ENCODE measurements at places on chromosomes 6 and 20.
A peak's percentile ranks its signal among the peaks of the same experiment; 100 is the strongest.

DNA sequence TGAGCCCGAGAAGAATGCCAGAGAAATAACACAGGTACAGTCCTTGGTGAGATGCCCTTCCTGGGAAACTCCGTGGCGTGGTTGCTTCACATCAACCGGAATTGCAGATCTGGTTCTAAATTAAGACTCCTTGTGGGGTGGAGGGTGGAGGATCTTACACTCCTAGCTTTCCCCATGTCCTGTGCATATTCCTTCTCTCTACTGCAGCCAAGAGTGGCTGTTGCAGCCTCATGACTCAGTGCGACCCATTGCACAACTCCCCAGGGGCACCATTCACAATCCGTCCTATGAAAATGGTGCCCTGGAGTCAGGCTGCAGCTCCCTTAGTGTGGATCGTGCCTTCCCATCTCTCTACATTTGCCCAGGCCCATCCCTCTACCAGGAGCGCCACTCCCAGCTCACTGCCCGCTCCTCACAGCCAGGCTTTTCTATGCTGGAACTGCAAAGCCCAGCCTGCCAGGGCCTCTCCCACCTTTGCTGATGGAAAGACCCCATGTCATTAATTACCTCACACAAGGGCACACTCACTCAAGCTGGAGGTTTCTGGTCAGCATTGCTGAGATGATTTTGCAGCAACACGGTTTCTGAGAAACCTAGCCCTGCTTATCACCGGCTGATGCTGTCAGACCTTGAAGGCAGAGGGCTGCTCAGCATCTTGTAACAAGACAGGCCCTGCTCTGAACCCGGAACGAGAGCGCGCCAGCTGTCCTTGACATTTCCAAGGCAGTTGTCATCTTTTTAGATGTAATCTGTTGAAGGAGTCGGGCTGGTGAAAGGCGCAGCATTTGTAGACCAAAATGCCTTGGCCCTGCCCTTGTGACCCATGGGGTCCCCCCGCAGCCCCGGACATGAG is 39.7 kb downstream of the SIRPA start:
- peak; percentile 87 for DNase-seq

GRCh38 chr6:23630726-23631635 is 495.0 kb upstream of the NRSN1 start:
- DNase-seq = no peak

GRCh38 chr6:106540432-106540831 is 88.9 kb downstream of the RTN4IP1 start:
- DNase-seq = no peak

GRCh38 chr20:8722277-8722928 is 346.5 kb upstream of the PLCB4 start:
- no peak for DNase-seq

DNA sequence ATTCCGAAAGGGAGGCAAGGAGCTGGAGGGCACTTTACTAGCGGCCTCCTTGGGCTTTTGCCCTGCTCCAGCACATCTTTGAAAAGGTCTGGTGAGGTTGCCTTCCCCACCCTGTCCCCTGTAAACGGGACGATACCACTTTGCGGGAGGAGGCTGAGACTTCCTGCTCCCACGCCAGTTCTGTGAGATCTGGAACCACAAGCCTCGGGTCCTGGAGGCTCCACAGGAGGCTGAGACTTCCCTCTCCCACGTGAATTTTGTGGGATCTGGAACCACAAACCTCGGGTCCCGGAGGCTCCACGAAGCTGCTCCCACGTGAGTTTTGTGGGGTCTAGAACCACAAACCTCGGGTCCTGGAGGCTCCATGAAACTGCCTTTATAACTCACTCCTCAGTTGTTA is 209.3 kb downstream of the DLL1 start:
- no peak for DNase-seq

DNA sequence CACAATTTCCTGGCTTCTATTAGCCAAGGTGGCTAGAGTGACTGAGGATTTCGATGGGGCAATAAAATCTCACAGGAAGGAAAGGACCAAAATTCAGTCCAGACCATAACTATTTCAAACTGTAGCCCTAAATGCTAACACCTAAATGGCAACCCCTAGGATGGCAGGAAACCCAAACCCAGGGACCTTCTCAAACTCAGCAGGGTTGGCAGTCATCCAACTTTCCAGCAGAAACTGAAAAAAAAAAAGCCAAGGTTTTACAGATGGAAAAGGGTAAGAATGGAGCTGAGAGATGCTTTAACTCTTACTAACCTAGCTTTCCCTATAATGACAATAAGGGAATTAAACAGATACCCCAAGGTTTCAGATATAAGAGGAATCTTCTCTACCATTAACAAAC is 10.5 kb downstream of the IBTK start:
- no peak for DNase-seq

DNA sequence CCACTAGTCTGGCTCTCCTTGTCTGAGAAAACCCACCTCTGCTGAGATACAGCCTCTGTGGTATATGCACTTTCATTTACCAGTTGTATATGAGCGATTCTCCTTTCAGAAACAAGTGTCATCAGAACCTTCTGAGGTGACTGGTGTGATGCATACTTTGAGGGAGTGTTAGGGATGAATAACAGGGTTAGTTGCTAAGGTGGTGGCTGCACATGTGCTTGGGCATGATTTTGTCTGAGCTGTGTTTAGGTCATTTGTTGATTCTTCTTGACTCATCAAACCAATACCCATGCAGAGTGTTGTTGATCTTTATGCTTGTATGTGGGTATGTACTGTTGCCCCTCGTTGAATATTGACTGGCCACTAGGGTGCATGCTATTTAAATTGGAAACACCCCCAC is 25.7 kb downstream of the DTD1 start:
- DNase-seq = peak; percentile 3

- no peak for DNase-seq
Measured at GRCh38 chr6:2990932-2991506, 8.7 kb upstream of the NQO2 start.

- no peak for DNase-seq
Measured at GRCh38 chr20:5400164-5400762, 83.5 kb upstream of the PROKR2 start.

- no peak for DNase-seq
Measured at GRCh38 chr20:60904730-60905129, 347.3 kb upstream of the CDH4 start.

GRCh38 chr6:154249499-154250298 is 106.9 kb downstream of the IPCEF1 start:
- no peak for DNase-seq

GRCh38 chr6:168948002-168948401 is 305.6 kb downstream of the THBS2 start:
- DNase-seq = peak; percentile 9

DNA sequence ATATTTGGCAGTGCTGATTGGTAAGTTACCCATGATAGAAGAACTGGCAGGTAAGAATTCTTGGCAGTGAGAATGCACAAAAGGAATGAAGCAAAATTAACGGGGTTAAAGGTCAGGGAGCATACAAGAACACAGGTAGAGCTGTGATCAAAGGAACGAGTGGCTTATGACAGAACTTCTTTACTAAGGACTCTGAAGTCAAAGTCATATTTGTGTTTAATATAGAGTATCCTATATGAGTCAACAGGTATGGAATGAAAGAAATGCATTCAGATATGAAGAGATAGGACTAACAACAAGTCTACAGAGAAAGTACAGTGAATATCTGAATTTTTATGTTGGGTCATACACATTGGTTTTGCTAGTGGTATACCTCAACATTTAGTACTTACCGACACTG is 209.0 kb upstream of the CITED2 start:
- no peak for DNase-seq

GRCh38 chr6:43927532-43928210 is 157.7 kb downstream of the VEGFA start:
- DNase-seq = no peak

- no peak for DNase-seq
Measured at GRCh38 chr6:128491610-128492206, 28.7 kb downstream of the PTPRK start.

DNA sequence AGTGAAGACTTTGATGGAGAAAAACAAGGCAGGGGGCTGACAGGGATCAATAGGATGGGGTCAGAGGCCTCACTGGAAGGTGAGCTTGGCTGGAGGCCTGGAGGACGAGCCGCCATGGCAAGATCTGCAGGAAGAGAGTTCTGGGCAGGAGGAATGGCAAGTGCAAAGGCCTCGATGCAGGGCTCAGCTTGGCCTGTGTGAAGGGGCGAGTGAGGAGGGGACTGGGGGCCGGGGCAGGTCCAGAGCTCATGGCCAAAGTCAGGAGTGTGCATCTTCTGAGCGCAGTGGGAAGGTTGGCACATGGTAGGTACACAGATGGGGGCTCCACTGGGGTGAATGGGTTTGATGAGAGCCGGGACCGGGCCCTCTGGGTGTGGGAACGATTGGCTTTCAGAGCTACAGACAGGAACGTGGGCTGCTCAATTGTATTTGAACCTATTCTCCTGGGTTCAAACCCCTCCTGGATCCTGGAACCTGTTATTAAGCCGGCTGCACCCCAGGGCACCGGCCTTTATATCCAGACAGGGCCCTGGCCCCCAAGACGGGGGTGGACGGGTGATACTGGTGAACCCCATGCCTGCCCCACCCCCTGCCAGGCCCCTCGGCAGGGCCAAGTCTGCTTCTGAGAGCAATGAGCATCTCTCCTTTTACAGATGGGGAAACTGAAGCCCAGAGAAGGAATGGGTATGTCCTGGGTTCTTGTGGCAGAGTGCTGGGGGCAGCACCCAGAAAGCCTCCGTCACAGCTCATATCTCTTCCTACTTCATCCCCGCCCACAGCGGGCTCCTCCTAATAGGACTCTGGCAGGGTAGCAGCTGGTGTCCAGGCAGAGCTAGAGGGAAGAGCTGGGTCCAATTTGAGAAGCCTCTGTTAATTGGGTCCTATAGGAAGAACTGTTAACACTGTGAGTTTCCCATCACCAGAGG is 106.1 kb downstream of the CEBPB start:
- DNase-seq = no peak

- peak; percentile 64 for DNase-seq
Measured at GRCh38 chr20:51972056-51972455, 169.7 kb upstream of the SALL4 start.

GRCh38 chr6:113860181-113860955 is 3.2 kb downstream of the MARCKS start:
- peak; percentile 41 for DNase-seq

DNA sequence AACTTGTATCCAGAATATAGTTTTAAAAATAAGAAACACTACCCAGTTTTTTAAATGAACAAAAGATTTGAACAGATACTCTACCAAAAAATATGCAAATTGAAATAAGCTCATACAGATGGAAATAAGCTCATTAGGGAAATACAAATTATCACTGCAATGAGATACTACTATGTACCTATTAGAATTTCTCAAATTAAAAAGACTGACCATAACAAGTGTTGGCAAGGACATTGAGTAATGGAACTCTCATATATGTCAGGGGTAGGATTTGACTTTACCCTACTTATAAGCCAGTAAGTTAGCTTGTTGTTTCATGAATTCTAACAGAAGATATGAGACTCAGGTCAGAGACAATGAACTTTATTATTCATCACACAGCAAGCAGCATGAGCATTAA is 9.6 kb upstream of the ASIP start:
- no peak for DNase-seq

GRCh38 chr6:158816803-158817727 is 2.1 kb downstream of the EZR start:
- no peak for DNase-seq

DNA sequence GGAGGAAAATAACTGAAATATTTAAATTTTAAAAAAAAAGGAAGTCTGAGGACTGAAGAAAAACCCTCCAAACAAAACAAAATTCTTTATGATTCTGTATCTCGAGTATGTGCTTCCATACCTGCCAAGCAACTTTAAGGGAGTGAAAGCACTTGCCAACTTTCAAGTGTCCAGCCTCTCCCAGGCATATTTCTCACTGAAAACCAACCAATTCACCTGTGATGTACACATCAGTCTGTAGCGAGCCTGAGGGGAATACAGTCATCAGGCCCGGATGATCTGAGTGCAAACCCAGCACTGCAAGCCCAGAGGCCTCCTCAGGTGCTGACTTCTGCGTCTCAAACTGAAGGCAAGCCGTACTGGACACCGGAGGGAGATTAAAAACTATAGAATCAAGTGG is 164.8 kb upstream of the NT5E start:
- no peak for DNase-seq

- DNase-seq = no peak
Measured at GRCh38 chr6:16002332-16003196, 126.3 kb upstream of the MYLIP start.

DNA sequence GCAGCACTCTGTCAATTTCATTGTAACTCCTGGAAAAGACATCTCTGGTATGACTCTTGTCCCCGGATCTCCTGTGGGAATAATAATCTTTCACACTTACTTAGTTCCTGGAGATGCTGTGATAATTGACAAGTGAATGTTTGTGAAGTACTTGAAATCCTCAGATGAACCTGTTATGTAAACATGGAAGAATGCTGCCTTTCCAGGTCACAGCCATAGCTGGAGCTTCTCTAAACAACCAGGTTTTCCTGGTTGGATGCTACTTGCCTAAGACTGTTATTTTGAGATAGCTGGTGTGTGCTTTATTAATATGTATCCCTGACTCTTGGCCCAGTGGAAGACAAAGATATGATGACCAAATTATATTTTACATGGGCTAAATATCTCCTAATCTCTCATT is 228.6 kb downstream of the KCNQ5 start:
- no peak for DNase-seq

DNA sequence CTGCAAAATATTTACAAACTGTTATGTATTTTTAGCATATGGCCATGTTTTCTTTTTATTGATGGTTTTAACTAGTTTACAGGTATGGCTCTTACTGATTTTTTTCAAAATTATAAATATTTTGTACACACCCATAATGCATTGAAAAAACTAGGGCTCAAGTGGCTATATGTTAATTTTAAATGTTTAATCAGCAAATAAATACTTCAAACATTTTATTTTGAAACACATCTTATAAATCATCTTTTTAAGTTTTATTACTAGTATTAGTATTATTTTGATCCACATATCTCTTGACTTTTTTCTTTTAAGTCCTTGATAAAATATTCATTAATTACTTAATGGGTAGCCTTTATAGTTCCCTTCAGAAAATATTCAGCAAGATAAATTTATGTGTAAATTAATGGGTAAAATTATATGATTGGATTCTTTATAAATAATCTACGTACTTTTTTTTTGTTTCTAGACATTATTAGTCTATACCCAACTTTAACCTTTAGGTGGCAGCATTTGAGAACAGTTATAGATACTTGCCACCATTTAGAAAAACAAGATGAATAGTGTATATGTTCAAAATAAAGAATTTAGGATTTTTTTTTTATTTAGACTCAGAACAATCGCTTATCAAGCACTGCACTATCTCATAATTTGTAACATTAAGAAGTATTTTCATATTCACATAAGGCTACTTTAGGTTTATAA is 241.9 kb downstream of the ADGRB3 start:
- DNase-seq = no peak

- DNase-seq = no peak
Measured at GRCh38 chr6:11343963-11344723, 111.7 kb upstream of the NEDD9 start.

GRCh38 chr6:148328876-148329555 is 13.6 kb upstream of the SASH1 start:
- DNase-seq = no peak

- DNase-seq = no peak
Measured at GRCh38 chr6:31203345-31203979, 33.0 kb upstream of the POU5F1 start.

Measured in lower leg skin (tissue), 4 donors.